ENCODE measurements at places on chromosomes 12 and 14.
A peak's percentile ranks its signal among the peaks of the same experiment; 100 is the strongest.

GRCh38 chr12:5908251-5908650 is 36.8 kb downstream of the ANO2 start:
- no peak for DNase-seq

GRCh38 chr12:130013771-130014484 is 110.1 kb upstream of the TMEM132D start:
- DNase-seq, result peak; percentile 56

DNA sequence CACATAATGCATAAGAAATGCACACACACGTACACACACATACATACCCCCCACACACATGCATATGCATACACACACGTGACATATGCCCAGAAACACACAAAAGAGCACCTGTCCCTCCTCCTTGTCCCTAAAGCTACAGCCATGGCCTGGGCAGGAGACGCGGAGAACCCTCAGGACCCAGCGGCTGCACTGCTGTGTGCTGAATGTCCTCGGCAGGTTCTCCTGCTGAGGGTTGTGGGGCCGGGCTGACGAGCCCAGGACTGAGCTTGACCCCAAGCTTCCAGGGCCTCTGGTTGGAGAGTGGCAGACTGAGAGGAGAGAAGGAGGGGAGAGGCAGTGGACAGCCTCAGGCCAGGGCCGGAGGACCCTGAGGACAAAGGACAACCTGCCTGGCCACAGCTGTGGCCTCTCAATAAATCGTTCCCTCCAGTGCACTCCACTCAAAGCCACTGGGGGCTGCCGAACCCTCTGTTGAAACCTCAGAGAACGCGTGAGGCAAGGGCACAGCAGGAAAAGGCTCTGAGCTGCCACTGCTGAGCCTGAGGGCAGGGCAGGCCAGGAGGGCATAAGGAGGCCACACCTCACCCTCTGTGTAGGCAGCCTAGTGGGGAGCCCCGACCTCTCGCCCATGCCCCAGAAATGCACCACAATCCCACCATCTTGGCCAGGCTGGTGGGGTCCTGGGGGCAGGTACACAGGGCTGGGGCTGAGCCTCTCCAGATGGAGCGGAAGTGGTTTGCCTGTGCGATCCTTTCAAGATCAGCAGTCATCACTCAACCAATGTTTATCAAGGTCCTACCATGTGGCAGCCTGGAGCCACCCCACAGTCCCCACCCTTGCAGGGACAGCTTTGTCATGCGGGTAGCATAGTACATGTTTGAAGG is 3.1 kb downstream of the CACNA2D4 start:
- DNase-seq, result no peak

- DNase-seq, result no peak
These were observed 1.7 kb downstream of the CCND2 start for GRCh38 chr12:4275016-4275869.

DNA sequence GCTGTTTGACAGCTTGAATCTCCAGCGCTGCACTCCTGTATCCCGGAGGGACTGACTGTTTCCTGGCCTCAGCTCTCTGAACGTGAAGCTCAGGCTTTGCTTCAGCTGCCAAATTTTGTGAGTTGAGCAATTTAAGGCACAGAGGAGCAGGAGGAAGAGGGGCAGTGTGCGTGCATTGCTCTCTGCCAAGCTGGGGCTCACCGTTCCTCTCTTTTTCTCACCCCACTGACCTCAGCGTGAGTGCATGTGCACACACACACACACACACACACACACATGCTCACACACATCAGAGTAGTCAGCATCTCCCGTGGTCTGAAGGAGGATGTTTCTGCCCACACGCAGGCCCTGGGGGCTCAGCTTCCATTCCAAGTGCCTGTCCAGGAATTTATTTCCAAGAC is 27.8 kb upstream of the BDKRB2 start:
- DNase-seq, result peak; percentile 96

DNA sequence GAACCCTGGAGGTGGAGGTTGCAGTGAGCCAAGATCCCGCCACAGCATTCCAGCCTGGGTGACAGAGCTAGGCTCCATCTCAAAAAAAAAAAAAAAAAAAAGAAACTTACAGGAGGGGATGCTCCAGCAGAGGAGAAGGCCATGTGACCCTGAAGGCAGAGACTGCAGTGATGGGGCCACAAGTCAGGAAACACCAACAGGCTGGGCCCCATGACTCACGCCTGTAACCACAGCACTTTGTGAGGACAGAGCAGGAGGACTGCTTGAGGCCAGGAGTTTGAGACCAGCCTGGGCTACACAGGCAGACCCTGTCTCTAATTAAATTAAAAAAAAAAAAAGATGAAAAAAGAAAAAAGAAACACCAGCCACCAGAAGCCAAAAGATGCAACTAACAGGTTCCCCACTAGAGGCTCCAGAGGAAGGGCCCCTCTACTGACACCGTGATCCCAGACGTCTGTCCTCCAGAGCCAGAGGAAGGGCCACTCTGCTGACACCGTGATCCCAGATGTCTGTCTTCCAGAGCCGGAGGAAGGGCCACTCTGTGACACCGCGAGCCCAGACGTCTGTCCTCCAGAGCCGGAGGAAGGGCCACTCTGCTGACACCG is 9.1 kb upstream of the GLT1D1 start:
- no peak for DNase-seq

GRCh38 chr14:78959674-78960264 is 789.6 kb downstream of the NRXN3 start:
- DNase-seq, result peak; percentile 76

GRCh38 chr12:6763380-6763779 is 2.8 kb upstream of the PTMS start:
- no peak for DNase-seq
